ENCODE measurements at places on chromosomes 13 and 19. TPM values are rescaled to one million over a fixed set of nuclear protein-coding genes. Genes with fewer than 3 reads are reported as not detected.

- H3K36me3 ChIP-seq, result no peaks in the 10 kb centered on the region
- H3K27me3 ChIP-seq, result no peaks in the 10 kb centered on the region
- H3K27ac ChIP-seq, result no peak overlapping the region
- H3K4me3 ChIP-seq, result no peak overlapping the region
- no peaks in the 10 kb centered on the region for H3K4me1 ChIP-seq
- no peak for DNase-seq
Measured at GRCh38 chr19:20412846-20413245, 152.7 kb downstream of the ZNF737 start.

DNA sequence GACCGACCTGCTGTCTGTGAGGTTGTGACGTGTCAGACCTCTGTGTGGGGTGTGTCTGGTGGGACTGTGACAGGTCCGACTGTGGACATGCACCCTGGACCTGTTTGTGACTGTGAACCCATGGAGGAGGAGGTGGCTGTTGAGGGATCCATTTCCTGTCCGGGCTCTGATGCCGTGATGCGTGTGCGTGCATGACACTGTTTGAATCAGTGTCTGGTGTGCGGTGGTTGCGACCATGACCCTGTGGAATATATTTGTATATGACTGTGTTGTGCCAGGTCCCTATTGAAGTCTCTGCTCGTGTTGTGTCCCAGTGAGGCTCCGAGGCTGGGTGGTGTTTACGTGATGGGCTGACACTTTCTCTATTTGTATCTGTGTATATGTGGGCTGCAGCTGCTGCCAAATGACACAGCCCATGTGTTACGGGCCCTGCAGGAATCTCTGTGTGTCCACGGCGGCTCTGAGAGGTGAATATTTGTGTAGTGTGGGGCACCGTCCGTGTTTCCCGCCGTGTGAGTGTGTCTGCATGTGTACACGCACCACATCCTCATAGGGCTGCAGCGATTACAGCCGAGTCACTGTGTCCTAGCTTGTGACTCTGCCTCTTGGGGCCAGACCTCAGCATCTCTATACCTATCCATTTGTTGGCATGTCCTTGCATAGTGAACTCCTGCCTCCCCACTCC is 18.3 kb downstream of the CCDC97 start:
- H3K4me1 ChIP-seq, result peaks cover 54% of the 10 kb centered on the region
- H3K27me3 ChIP-seq, result no peaks in the 10 kb centered on the region
- H3K4me3 ChIP-seq, result 0 out of 2 replicates have a peak overlapping the region, but pooled peaks have one; percentile 18
- peaks cover 36% of the 10 kb centered on the region for H3K36me3 ChIP-seq

DNA sequence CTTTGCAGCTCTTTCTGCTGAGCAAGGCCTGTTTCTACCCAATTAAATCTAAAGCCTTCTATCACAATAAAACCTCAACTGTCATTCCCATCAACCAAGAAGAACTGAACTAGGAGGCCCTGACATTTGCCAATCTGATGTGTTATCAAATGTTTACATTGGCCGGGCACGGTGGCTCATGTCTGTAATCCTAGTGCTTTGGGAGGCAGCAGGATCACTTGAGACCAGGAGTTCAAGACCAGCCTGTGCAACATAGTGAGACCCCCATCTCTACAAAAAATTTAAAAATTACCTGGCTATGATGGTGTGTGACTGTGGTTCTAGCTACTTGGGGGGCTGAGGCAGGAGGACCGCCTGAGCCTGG is 2.8 kb upstream of the FBXO17 start:
- no peak for DNase-seq
- H3K4me3 ChIP-seq, result no peak overlapping the region
- H3K27me3 ChIP-seq, result peaks cover 3% of the 10 kb centered on the region
- H3K4me1 ChIP-seq, result peaks cover 26% of the 10 kb centered on the region

GRCh38 chr13:78364711-78365110 is 238.6 kb downstream of the POU4F1 start:
- DNase-seq, result no peak
- no peaks in the 10 kb centered on the region for H3K27me3 ChIP-seq
- H3K36me3 ChIP-seq, result no peaks in the 10 kb centered on the region
- no peak overlapping the region for H3K27ac ChIP-seq

ZNF723 gene
- not detected for total RNA-seq

SMIM44 gene
- not detected for total RNA-seq

GJA3 gene
- 0.04 TPM for total RNA-seq

SIGLEC5 gene
- total RNA-seq, result not detected

All from HFFc6 (cell line).